ENCODE measurements at places on chromosomes 7 and 10.
A peak's percentile ranks its signal among the peaks of the same experiment; 100 is the strongest.

DNA sequence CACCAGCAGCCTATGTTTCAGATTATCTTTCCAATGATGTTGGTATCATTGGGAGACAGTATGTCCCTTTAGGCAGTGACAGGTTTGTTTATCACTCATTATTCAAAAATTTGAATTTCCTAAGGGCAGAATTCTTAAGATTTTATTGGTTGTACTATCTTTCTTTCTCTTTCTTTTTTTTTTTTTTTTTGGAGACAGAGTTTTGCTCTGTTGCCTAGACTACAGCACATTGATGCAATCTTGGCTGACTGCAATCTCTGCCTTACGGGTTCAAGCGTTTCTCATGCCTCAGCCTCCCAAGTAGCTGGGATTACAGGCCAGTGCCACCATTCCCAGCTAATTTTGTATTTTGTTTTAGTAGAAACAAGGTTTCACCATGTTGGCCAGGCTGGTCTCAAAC, 111.2 kb downstream of the PON1 start:
- DNase-seq = no peak

- no peak for DNase-seq
Observed at GRCh38 chr7:9124320-9124719, 690.9 kb downstream of the NXPH1 start.

GRCh38 chr7:28977881-28978280, 19.8 kb upstream of the TRIL start:
- DNase-seq = no peak

DNA sequence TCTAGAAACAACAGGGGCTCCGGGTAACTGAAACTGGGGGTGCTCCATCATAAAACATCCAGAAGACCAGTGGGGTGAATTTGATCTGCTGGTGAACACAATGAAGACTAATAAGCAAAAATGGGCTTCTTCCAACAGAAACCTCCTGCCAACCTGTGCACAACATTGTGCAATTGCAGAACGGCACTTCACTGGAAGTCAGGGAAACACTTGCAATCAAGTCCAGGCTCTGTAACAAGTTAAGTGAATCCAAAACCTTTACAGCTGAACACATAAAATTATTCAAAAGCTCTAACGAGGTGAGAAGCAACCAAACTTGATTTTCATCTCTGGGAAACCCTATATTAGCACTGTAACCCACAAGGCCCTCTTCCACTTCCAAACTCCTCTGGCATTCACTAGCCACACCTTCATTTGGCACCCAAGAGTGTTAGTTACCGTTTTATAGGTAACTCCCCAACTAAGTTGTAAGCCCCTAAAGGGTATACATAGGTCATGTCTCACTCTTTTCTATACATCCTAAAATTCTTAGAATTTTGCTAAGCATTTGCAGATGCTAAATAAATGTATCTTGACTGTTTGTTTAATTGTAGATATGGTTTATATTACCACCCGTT, 22.0 kb downstream of the IMMP2L start:
- DNase-seq = no peak

GRCh38 chr10:86931872-86932271, 25.5 kb downstream of the MMRN2 start:
- no peak for DNase-seq

DNA sequence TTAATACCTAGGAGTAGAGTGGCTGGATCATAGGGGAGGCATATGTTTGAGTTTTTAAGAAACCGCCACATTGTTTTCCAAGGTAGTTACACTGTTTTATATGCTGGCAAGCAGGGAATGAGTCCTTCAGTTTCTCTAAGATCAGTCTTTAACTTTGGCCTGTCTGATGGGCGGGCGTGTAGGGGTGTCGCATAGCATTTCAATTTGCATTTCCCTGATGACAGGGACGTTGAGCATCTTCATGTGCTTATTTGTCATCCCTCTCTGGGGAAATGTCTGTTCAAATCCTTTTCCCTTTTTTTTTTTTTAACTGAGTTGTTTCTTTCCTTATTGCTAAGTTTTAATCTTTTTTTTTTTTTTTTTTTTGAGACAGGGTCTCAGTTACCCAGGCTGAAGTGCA, 9.8 kb downstream of the MTG1 start:
- DNase-seq = no peak

GRCh38 chr10:87983716-87984115, 120.3 kb downstream of the PTEN start:
- DNase-seq = no peak

GRCh38 chr7:36295090-36295489, 94.6 kb upstream of the ANLN start:
- no peak for DNase-seq

GRCh38 chr7:134616611-134617010, 30.0 kb upstream of the BPGM start:
- DNase-seq = no peak

DNA sequence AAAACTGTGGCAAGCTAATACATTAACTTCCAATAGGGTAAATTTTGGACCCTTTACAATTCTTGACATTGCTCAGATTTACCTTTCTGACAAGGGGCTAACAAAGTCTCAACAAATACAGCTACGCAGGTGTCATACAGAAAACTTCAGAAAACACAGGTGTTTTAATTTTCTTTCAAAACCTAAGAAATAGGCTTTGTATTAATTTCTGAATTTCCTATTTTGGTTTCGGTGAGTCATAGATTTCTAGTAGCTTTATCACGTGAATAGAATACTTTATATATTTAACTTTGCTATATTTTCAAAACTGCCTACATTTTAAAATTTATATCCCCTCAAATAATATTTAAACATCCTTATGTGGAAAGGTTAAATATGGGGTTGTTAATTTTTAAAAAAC, 215.3 kb downstream of the DGKB start:
- DNase-seq = no peak

- no peak for DNase-seq
Observed at GRCh38 chr10:59833810-59834209, 72.5 kb downstream of the CCDC6 start.

- no peak for DNase-seq
Observed at GRCh38 chr7:110448918-110449317, 642.0 kb upstream of the LRRN3 start.

DNA sequence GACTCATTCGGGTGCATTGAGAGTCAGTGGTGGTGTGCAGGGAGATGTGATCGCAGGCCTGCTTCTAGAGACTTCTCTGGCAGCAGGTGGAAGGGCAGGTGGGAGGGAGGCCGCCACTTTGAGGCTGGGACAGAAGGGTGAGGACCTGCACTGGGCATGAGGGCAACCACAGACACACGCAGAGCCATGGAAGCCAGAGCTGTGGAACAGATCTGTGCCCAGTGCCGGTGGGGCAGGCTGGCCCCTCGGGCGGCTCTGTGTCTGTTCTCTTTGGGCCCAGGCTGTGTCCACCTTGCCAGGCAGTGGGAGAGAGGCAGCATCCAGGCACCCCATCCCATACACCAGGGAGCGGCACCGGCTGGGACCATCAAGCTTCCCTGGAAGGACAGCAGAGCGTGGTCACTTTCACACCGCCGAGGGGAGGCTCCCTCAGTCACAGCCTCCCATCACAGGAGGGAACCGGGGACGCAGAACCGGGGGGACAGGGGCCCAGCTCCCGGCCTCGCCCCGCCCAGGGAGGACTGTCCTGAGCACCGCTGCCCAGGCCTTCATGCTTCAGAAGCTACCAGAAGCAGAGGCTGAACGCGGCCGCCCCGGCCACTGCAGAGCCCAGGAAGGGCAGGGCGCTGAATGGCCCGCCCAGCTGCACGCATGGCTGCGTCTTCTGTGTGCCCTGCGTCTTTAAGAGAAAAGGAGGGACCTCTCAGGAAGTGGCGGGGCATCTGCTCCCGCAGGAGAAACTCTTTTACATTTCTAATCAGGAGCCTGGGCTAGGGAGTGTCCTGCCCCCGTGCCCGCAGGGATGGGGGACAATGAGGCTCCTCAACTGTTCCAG, 32.1 kb downstream of the EN2 start:
- DNase-seq = no peak

DNA sequence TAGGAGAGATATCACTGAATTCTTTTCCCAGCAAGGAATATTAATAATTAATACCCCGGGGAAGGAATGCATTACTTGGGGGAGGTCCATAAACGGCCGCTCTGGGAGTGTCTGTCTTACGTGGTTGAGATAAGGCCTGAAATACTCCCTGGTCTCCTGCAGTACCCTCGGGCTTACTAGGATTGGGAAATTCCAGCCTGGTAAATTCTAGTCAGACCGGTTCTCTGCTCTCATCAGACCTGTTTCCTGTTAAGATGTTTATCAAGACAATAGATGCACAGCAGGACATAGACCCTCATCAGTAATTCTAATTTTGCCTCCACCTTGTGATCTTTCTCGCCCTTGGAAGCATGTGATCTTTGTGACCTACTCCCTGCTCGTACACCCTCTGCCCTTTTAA, 162.8 kb upstream of the KCND2 start:
- no peak for DNase-seq

GRCh38 chr7:102300643-102301221, 14.1 kb downstream of the SH2B2 start:
- DNase-seq = no peak

DNA sequence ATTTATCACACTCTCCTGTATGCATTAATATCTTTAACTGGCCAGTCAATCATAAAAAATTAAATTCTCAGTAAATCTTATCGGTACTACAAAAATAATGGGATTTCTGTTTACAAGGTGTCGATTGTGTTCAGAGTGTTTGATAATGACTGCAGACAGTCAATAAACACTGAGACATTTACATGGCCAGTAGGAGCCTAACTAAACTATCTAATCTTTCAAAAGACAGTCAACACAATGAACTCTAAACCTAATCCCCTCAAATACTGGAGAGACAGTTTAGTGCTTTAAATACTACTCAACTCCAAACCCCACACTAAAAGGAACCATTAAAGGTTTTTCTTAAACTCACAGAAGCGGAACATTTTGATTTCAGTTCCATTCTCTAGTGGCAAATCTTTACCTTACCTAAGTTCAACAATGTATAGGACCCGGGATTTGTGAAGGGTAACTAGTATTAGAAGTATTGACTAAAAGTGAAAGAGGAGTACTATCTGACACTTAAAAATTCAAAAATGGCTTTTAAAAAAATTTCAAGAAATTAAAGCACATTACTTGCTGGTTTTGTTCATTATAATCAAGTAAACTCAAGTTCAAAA, 37.3 kb upstream of the EXOC6 start:
- no peak for DNase-seq

DNA sequence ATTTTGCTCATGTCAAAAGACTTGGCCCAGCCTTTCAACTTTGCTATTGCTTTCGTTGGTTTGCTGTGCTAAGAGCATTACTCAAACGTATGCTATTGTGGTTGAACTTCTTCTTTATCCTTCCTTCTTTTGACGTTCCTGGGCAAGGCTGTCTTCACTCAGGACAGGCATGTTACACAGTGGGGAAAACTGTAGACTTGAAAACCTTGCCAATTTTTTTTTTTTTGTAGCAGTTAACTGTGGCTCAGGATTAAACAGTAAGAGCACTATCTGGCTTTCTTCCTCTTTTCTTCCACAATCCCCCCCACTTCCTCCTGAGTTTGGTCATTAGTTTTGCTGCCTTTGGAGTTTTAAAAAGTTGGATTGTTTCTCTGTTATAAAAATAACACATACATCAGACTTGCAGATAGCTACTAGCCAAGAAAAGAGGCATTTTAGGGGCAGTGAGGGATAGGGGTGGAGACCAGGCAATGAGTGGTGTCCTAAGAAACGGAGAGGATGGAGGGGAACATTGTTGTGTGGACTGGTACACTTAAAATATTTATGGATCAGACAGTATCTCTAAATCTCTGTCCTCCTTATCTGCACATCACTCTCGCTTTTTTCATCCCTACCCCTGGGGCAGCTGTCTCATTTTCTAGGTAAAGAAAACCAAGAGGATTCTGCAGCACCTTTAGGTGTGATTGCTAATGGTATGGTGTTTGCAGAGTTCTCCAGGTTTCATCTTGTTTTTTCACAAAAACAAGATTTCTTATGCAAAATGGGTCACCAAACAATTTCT, 181.7 kb downstream of the LRMDA start:
- peak; percentile 97 for DNase-seq

GRCh38 chr7:74371381-74372341, 82.0 kb upstream of the GTF2IRD1 start:
- DNase-seq = no peak

DNA sequence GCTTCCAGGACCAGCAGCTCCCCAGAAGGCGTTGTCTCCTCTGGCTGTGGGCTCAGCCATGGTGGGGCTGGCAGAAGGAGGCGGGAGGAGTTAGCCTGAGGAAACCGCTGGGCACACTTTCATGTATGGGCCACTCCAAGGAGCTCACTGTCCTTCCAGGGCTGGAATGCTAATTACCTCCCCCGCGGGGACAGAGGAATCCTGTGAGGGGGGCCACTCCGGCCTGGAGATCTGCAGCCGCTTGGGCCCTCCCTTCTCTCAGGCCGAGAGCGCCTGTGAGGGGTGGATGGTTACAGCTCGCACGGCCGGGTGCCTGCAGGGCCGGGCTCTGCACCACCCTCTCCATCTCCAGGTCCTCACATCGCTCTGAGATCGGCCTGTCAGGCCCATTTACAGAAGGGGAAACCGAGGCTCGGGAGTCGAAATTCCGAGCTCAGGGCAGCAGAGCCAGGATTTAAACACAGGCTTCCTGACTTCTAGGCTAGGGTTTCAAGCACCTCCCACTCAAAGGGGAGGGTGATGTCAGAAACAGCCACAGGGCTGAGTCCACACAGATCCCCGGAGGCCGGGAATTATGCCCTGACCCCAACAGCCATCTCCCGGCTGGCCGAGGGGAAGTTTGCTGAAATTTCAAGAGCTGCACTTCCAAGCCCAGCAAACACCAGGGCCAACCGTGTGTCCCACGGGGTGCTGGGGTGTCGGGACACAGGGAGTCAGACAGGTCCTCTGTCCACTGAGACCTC, 59.1 kb downstream of the PDGFA start:
- no peak for DNase-seq

- peak; percentile 91 for DNase-seq
Observed at GRCh38 chr7:3094701-3095445, 51.2 kb upstream of the CARD11 start.

DNA sequence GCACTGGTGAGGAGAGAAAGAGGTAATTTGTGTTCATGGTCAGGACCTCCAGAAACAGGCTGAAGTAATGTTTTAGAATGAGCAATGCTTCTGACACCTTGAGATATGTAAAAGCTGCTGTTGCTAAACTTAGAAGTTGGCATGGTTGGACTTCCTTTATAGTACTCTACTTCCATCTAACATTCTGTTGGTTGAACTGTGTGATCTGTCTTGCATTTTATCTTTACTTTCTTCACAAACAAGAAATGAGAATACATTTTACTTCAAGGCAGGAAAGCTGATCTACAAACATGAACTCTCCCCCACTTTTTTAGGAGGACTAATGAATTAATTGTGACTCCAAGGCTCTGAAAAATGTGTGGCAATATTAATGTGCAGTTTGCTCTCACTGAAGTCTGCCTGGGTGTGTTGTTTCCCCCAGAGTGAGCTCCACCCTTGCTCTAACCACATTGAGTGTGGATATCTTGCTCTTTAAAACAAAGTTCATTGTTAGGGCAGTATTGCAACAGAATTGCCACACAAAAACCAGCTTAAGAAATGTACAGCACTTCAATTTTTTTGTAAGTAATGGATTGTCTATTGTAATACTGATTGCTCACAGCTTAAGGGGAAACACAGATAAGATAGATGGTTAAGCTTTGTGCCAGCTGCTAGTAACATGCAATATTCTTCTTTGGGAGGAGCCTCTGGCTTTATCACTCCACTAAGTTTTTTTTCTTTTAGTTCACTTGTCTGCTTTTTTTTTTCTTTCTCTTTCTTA, 69.0 kb downstream of the ADD3 start:
- DNase-seq = peak; percentile 94
